ENCODE measurements at places on chromosomes 5 and 9.

- no peak for DNase-seq
These were observed 7.0 kb upstream of the LOX start for GRCh38 chr5:122085041-122085440.

GRCh38 chr9:73104342-73104741 is 47.3 kb upstream of the ANXA1 start:
- DNase-seq, result no peak

DNA sequence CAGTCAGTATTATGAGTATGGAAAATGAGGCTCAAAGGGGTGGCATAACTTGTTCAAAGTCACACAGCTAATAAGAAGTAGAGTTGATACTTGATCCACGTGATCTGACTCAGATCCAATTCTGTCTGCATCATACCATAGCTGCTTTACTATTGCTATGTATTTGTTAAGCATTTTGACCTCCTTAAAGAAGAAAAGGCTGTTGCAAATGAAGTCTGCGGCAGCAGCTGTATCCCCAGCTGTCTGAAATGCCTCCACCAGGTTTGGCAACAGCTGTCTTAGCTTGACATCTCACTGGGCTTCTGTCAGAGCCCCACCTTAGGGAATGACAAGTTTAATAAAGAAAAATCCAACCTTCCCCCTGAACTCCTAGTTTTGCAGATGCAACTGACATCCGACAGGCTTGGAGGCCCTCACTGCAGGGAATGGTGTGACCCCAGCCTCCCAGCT is 75.6 kb upstream of the SLC44A1 start:
- DNase-seq, result no peak

- DNase-seq, result no peak
These were observed 22.6 kb downstream of the CCNJL start for GRCh38 chr5:160289721-160290120.

- no peak for DNase-seq
These were observed 7.3 kb upstream of the SCAI start for GRCh38 chr9:125150349-125151245.

DNA sequence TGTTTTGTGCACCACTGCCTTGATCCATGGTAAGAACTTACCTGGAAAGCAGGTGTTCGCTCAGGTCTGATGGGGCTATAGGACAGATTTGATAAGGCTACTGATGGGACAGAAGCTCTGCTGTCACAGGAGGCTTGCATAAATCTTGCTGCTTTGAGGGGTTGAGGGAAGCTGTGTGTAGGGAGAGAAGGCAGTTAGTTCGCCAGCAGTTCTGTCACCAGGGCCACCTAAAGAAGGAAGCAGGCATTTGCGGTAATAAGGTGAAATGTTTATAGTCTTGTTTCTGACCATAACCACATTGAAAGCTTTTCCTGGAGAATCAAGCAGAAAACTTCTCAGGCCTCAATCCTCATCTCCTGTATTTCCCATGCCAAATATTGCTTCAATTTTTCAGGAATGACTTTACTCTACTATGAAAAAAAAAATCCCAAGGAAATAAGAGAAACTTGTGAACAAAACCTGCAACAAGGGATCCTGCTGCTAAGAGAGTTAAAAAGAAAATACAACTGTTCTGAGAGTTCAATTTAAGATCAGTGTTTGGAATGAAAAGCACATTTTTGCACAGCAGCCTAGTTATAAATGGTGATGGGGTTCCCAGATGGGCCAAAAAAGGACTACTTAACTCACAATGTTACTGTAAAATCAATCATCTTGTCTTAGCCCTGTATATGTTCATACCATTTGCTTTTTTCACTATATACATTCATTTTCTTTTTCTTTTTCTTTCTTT is 122.0 kb upstream of the RANBP3L start:
- DNase-seq, result no peak

- no peak for DNase-seq
These were observed 129.7 kb upstream of the MAP3K1 start for GRCh38 chr5:56685503-56686217.

DNA sequence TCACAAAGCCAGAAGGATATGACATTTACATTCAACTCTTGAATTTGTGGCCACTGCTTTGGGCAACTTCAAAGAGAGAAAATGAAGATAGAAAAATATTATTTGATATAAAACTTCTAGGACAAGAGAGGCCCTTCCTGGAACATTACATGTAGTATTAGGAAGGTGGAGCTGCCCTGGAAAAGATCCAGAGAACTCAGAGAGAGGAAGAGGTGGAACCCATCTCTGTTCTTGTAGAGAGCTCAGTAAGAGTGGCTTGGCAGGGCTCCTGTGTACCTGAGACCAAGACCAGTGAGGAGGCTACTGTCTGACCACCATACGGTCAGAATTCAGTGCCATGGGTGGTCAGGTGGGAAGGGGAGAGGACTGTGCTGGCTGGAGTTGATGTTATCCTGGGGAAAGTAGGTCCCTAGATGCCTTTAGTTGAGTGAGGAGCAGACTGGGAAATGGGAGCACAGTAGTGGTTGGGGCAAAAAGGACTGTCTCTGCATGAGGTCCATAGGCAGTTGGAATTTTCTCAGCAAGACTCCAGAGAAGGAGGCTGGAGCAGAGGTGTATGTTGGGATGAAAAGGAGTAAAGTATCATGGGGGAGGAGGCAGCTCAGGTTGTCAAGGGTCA is 7.6 kb downstream of the TGFBI start:
- no peak for DNase-seq

GRCh38 chr5:112109331-112110007 is 309.6 kb downstream of the EPB41L4A start:
- DNase-seq, result no peak

GRCh38 chr9:101022704-101023103 is 5.8 kb upstream of the PLPPR1 start:
- DNase-seq, result no peak

- no peak for DNase-seq
These were observed 1166.8 kb downstream of the MAT2B start for GRCh38 chr5:164672205-164672604.

- DNase-seq, result no peak
These were observed 122.2 kb downstream of the CRB2 start for GRCh38 chr9:123478160-123478559.

- no peak for DNase-seq
These were observed 161.6 kb downstream of the ASTN2 start for GRCh38 chr9:117253261-117253660.

DNA sequence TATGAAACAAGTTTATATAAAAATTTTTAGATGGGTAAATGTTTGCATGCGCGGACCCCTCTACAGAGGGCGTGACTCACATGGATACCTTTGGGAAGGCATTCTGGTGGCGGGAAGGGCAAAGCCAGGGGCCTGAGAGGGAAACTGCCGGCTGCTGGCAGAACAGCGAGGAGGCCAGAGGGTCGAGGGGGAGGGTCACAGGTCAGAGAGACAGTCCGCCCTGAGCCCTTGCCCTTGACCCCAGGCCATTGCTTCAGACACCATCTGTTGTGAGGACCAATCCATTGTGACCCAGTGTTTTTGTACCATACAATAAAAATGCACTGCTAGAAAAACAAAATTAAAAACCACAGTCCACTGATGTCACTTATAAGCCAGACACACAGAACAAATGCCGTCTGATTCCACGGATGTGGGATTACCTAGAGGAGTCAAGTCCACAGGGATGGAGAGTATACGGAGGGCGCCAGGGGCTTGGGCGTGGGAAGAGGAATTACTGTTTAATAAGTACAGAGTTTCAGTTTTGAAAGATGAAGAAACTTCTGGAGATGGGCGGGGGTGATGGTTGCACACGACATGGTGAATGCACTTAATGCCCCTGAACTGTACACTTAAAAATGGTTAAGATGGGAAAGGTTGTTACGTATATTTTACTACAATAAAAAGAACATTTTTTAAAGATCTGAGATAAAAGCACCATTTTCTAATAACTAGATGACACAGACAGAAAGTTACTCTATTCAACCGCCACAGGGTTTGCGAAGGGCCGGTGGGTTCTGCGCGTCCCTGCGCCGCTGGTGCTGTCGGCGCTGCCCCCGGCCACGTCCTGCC is 12.0 kb downstream of the BTNL9 start:
- no peak for DNase-seq

GRCh38 chr5:158837908-158838307 is 261.8 kb downstream of the EBF1 start:
- DNase-seq, result no peak

GRCh38 chr5:169511708-169512107 is 71.9 kb upstream of the SPDL1 start:
- no peak for DNase-seq

GRCh38 chr9:16885931-16886330 is 15.5 kb upstream of the BNC2 start:
- DNase-seq, result no peak

GRCh38 chr9:86176468-86176867 is 77.1 kb upstream of the GOLM1 start:
- no peak for DNase-seq

- DNase-seq, result no peak
These were observed 469.4 kb downstream of the RASEF start for GRCh38 chr9:82593501-82593900.

- no peak for DNase-seq
These were observed 391.6 kb upstream of the CHD1 start for GRCh38 chr5:99320436-99320835.

DNA sequence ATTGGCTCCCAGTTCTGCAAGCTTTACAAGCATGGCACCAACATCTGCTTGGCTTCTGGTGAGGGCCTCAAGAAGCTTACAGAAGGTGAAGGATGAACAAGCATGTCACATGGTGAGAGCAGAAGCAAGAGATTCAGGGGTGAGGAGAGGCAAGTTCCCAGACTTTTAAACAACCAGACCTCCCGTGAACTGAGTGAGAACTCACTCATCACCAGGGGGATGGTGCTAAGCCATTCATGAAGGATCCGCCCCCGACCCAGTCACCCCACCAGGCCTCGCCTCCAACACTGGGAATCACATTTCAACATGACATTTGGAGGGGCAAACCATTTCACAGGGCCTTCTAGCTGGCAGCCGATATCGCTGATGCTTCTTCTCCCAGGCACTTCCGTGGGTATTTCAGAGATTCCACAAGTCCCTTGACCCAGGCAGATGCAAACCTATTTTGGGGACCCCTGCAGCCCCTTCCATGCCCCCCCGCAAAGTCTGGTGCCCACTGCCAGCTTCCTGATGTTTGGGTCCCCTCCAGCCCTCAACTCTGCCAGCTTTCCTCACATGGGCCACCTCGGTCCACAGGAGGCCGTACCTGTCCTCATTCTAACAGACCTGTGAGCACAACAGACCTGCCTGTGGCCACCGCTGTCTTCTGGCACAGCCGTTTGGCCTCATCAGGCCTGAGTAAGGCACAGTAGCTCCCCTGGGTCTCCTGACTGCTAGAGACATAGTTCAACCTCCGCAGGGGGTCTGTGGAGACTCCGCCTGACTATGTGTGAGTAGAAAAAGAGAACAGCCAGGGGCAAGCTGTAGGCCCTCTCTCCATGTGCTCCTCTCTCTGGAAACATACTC is 60.7 kb upstream of the ANGPTL2 start:
- no peak for DNase-seq

DNA sequence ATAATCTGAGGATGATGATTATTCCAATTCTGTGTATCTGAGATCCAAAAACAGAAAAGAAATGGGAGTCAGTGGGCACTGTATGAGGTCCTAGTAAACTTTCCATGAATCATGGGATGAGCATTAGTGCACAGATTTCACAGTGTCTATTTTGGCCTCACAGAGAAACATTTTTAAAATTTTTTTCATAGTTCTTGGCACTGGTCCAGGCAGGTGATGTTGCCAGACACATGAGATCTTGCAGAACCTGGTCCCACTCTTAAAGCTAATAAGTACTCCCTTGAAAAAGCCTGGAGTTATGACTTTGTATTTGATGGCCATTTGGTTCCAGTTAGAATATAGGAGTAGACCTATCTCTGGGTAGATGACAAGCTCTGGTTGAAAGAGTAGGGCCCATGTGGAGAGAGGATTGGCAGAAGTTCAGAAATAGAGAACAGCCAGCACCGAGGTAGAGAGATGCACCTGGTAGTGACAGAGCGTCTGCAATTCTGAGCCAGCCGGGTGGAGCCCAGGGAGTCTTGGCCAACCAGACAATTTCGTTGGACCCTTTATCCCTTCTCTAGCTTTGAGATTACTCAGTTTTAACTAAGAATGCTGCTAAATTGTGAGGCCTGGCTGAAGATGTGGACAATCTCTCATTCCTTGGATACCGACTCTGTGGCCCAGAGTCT is 6.3 kb upstream of the TNFSF15 start:
- no peak for DNase-seq

- DNase-seq, result no peak
These were observed 249.6 kb upstream of the EDIL3 start for GRCh38 chr5:84634256-84634655.

GRCh38 chr5:55306641-55307382 is 682 bp downstream of the DHX29 start:
- no peak for DNase-seq

DNA sequence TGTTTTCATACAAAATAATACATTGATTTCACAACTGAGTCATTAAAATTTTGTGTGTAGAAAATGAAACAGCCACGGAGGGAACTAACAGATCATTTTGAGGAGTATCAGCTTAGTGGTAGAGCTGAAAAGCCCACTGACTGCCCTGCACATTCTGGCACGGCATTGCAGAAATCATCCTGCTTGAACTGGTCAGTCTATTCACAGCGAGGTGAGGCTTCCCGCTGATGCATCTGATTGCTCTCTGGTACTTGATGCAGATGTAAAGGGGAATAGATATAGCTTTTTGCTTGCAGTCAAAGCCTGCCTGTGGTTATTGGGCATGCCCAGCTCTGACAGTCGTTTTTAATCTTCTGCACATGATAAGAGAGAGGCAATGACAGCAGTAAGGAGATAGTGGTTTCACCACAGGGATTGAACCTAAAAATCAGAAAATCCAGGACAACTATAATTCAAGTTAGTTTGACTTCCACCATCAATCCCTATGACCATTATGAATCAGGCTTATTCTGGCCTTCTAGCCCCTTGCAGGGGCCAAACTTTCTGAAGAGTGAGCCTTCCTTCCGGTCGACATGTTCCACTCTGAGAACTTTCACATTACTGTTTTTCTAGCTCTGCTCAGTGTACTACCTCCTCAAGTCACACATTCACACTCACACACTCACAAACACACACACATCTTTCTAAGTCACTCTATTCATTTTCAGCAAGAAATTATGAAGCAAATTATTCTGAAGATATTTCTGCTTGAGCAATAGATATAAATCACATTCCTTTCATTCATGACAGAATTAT is 782.8 kb upstream of the NUDT12 start:
- DNase-seq, result no peak

- DNase-seq, result no peak
These were observed 14.4 kb downstream of the FAM169A start for GRCh38 chr5:74851684-74852353.

- no peak for DNase-seq
These were observed 35.3 kb upstream of the PRRC2B start for GRCh38 chr9:131358556-131358955.

GRCh38 chr9:38131729-38132128 is 62.7 kb upstream of the SHB start:
- no peak for DNase-seq

DNA sequence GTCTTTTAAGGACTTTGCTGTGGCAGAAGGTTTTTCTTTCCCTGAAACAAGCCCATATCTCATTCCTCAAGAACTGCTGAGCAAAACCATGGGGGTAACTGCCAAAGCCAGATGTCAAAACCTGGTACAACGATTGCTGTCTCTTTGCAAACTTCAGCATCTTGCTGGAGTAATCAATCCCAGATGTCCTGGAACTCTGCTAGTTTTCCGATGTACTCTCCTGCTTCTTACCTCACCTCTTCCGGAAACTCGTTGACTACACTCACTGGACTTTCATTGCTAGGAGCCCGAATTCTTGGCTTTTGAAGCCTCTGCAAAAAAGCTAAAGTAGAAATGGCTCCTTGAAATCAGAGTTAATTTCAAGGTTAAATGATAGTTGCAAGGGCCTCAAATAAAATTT is 23.3 kb downstream of the RAD1 start:
- DNase-seq, result no peak

- no peak for DNase-seq
These were observed 23.9 kb downstream of the C5orf15 start for GRCh38 chr5:133944263-133945185.
